ENCODE measurements at places on chromosomes 5 and 9.

GRCh38 chr5:172956228-172956627 lies 3.0 kb upstream of the RPL26L1 start:
- no peak for DNase-seq

- DNase-seq: no peak
Observed at GRCh38 chr5:138606378-138607064, 31.3 kb upstream of the HSPA9 start.

DNA sequence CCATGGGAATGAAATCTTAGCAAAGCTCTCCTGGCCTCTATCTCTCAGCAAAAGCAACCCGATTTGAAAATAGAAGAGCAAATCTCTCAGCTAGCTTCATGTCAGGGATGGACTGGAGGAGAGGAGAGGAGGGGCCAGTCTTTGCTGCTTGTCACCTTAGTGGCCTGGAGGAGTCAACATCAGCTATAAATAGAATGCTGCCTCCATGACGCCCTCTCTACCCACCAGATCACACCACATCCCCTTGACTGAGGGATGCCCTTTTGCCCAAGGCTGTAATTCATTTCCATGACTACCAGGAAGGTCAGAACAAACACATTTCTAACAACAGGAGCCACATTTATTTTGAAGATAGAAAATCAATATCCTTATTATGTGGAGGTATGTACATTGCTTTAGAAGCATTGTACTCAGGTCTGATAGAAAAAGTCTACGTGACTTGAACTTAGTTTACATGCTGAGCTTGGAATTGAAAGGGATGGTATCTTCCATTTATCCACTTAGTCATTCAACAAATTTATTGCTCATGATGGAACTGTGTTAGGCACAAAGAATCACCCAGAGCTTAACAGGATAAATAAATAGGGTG lies 92.4 kb upstream of the LIFR start:
- no peak for DNase-seq

DNA sequence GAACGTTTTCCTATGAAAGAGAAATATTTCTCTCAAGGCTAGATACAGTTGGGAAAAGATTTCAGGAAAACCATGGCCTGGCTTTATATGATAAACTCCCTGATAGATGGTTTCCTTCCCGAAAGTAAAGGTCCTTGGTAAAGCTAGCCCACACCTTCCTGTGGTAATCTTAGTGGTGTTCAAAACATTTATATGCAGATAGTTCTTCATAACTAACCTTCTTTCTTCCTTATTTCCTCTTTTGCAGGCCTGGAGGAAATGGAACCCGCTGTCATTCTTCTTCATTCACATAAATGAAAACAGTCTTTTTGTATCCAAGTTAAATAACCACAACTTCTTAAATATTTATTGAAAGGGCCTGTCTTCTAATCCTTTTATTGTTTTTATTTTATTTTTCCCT lies 474.0 kb upstream of the ACTBL2 start:
- no peak for DNase-seq

DNA sequence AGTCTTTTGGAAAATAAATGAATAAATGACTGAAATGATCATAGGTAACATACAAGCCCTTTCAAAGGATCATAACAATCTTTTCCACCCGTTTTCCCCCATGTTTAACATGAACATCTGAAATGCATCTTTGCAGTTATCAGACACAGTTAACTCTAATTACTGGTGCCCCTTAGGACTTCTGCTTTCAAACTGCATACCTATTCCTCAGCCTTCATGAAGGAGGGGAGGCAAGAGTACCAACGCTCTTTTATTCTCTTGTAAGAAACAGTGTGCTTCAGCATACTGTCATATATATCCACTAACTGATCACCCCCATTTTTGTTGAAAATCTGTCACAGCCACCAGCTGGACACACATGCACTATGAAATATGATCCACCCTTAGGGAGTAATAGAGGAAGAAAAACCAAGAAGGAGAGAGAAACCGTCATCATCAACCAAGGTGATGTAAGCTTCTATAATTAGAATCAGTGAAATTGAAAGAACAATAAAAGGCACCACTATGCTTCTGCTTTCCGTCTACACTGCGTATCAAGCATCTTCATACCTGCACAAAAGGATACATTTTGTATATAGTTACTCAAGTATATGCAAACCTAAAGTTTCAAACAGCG lies 98.7 kb downstream of the RAPGEF6 start:
- DNase-seq: no peak

DNA sequence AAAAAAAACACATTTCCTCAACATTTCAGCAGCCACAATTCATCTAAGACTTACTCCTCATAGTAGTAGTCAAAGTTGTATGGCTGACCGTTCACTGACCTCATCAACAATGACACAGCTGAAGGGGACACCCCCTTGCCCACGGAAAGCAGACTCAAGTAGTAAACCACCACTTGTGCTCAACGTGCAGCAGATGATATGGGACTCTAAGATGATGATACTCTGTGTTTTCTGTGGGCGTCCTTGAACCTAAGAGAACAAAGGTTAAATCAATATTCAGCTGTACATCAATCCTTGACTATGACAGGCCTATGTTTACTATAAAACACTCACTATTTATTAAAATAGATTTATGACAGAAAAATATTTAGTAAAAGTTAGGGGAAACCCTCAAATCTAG lies 71.6 kb downstream of the SETX start:
- no peak for DNase-seq

- no peak for DNase-seq
Observed at GRCh38 chr5:135708481-135709207, 125.8 kb upstream of the SLC25A48 start.

DNA sequence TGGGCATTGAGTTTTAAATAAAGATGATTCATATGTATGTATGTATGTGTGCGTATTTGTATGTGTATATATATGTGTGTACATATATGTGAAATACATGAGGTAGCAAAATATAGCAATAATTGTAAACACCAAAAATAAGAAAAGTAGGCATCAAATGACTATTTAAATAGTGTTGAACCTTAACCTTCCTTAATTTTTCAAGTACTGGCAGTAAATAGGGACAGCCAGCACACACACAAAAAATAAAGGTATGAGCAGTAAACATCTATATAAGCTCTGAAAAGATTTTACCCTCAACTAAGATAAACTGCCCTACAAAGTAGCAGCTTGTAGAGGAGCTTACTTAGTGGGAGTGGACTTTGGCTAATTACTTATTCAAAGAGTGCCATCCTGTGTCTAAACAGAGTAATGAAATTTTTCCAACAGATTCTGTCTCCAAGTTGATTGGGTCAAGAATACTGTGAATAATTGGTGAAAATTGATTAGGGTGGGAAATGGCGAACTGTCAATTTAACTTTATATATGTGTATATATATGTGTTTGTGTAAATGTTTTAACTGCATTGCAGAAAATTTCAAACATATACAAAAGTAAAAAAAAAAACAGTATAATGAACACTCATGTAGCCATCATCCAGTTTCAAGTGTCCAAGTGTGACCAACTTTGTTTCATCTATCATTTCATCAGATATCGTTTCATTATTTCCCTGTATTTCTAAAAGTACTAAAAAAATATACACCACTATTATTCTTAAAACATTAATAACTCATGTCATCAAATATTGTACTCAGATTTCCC lies 2.0 kb upstream of the ADAMTS6 start:
- DNase-seq: no peak

DNA sequence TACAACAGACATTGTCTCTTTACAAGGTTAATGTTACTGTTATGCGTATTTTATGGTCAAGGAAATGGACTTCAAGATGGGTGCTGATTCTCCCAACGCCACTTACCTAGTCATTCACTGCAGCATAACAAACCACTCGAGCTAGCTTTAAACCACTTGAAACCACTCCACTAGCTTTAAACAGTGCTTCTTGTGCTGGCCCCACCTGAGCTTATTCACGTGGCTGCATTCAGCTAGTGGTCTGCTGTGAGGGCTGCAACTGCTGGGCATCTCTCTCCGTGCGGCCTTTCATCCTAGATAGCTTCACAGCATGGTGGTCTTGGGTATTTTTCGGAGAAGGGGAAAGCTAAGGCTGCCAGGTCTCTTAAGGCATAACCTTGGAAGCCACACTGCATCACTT lies 3.5 kb upstream of the HRH2 start:
- DNase-seq: no peak

DNA sequence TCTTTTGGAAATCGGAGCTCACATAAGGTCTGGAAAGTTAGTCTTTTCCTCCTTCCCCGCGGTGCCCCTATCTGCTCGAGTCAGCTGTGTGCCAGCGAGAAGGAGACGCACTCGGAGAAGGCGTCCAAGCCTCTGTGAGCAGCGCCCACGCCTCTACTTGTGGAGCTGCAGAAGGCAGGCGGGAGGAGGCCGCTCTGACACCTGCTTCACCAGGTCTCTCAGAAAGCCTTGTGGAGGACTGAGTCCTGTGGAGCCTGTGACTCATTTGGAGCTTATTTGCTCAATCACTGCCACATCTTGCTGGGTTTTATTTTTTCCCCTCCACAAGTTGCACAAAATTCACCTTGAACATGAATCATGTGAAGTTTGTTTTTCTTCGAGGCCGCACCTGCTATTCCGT lies 117.5 kb downstream of the IRX2 start:
- DNase-seq: no peak

GRCh38 chr5:69013481-69013880 lies 80.3 kb upstream of the SLC30A5 start:
- DNase-seq: no peak

- DNase-seq: no peak
Observed at GRCh38 chr9:136700304-136700703, 12.1 kb upstream of the DIPK1B start.

- DNase-seq: no peak
Observed at GRCh38 chr9:12699529-12699928, 6.3 kb downstream of the TYRP1 start.

DNA sequence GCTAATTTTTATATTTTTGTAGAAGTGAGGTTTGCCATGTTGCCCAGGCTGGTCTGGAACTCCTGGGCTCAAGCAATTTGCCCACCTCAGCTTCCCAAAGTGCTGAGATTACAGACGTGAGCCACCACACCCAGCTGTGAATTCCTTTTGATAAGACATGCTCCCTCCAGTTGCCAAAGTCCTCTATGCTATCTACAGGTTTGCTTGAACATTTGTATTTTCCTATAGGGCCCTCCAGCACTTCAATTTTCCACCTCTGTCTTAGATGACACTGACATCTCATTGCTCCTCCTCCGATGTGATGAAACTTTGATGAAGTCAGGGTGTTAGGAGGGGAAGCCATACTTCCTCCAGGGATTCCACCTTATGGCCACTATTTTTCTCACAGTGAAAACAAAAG lies 25.2 kb upstream of the CTSV start:
- no peak for DNase-seq

- no peak for DNase-seq
Observed at GRCh38 chr9:116749772-116750171, 62.7 kb downstream of the TRIM32 start.

DNA sequence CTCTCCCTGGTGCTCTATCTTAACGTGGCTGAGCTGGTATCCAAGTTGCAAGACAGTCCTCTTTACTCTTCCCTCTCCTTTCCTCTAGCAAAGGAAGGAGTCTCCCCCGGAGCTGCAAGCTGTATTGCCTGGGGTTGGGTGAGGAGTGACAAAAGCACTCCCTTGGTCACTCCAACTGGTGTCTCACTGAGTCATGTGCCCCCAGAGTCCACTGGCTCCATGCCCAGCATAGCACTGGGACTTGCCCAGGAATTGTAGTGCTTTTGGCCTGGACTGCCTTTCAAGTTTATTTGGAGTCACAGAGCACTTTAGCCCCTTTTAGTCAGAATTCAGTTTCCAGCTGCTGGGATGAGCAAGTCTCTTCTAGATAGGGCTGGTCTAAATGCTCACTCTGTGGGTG lies 82.6 kb upstream of the FST start:
- DNase-seq: no peak

DNA sequence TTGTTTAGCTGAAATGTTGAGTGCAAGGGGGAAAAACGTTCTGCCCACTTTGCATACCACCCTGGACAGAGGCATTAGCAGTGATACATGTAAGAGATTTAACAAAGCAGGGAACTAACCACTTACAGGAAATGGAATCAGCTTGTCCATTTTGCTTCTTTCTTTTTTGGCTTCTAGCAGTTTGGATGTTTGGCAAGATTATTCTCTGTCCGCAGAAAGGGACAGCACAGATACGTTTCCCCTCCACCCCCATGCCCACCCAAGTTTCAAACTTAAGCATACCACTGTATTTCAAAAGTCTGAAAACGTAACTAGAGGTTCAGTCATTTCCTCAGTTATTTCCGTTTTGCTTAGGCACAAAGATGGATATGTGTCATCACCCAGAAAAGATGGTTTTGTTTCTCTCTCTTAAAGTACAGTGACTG lies 118.4 kb downstream of the GDNF start:
- no peak for DNase-seq

DNA sequence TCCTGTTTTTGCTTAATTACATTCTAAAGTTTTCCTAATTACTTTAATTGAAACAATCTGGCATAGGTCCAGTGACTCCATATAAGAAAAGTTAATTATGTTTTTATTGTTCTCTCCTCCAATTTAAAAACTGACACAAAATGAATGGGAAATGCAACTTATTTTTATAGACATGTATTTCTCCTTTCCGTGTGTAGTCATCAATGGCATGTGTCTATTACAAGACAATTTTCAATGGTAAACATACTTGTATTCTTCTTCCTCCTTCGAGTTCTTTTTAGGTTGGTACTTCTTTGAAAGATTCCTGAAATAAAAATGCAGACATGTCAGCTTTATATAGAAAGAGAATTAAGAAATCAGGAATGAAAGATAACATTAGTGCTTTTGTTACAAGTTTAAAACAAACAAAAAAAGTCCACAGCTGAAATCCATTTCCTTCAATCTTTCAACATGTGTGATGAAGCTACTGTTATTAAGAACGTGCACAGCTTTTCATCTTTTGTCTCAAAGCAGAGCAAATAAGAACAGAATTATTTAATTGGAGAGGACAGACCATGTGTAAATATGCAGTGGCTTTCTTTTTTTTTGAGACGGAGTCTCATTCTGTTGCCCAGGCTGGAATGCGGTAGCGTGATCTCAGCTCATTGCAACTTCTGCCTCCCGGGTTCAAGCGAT lies 63.8 kb downstream of the FNBP1 start:
- DNase-seq: no peak

- DNase-seq: no peak
Observed at GRCh38 chr5:66923922-66924321, 272.7 kb downstream of the CD180 start.

GRCh38 chr5:111930905-111931461 lies 174.0 kb upstream of the NREP start:
- no peak for DNase-seq

- no peak for DNase-seq
Observed at GRCh38 chr5:2017540-2018389, 135.0 kb upstream of the IRX4 start.

DNA sequence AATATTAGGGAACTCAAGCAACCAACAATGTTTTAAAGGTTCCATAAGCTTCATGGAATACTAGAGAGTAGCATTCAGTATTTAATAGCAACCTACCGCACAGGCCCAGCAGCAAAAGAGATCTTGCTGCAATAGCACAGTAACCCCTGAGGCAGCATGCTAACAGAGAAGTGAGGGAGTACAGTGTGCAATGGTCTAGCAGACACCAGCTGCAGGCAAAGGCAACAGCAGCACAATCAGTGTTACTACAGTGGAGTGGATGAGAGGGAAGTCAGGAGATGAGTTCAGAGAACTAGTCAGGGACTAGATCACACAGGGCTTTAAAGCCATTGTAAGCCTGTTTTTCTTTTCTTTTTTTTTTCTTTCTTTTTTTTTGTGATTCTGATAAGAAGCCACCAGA lies 2.8 kb downstream of the TICAM2 start:
- DNase-seq: no peak

- no peak for DNase-seq
Observed at GRCh38 chr9:111842313-111842712, 47.6 kb upstream of the SHOC1 start.

Data from activated naive CD4-positive, alpha-beta T cell treated with anti-CD3 and anti-CD28 coated beads, Interleukin-2, amount 50 U/mL, for 16 hours (primary cell).